ENCODE measurements at places on chromosomes 4 and X.

- no peak for DNase-seq
These were observed 102.1 kb upstream of the TENM3 start for GRCh38 chr4:182141061-182141460.

DNA sequence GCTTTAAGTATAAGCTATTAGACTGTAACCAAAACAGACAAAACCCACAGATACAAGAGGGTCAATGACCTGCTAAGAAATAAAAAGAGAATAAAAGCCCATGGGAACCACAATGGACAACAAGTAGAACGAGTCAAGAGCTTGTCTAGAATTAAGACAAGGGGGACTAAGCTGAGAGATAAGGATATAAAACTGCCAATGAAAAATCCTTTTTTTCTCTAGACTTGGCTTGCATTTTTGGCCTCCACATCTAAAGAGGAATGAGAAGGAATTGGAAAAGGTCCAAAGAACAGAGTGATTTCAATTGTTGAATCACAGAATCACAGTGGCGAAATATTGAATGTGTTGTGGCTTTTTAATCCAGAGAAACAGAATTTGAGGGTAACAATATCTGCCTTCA is 135.7 kb downstream of the QDPR start:
- no peak for DNase-seq

GRCh38 chr4:113292371-113293042 is 243.1 kb downstream of the ANK2 start:
- DNase-seq, result no peak

GRCh38 chr4:110614173-110614963 is 8.5 kb downstream of the PITX2 start:
- DNase-seq, result no peak

- peak; percentile 74 for DNase-seq
These were observed 213.1 kb upstream of the MID1 start for GRCh38 chrX:10833299-10834169.

GRCh38 chr4:141540643-141541042 is 95.7 kb upstream of the IL15 start:
- DNase-seq, result no peak

DNA sequence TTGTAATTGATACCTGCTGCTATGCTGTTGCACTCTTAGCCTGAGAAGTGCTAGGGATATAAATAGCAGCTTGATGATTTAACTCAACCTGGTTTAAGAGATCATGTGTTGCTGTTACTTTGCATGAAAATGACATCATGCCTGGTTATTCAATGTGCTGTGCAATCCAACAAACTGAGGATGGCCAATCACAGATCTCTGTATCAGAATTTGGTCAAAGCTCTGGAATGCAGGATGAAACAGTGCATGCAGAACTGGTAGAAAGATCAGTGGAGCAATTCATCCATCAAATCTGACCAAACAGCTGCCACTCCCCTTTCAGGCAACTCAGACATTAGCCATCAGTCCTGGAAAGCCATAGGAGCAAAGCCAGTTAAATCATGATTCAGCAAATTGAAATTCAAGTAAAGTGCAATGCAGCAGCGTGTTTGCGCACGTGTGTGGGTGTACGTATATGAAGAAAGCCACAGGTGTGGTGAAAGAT is 160.3 kb upstream of the RASGEF1B start:
- DNase-seq, result peak; percentile 8

GRCh38 chr4:26717332-26717731 is 133.4 kb downstream of the TBC1D19 start:
- DNase-seq, result no peak

DNA sequence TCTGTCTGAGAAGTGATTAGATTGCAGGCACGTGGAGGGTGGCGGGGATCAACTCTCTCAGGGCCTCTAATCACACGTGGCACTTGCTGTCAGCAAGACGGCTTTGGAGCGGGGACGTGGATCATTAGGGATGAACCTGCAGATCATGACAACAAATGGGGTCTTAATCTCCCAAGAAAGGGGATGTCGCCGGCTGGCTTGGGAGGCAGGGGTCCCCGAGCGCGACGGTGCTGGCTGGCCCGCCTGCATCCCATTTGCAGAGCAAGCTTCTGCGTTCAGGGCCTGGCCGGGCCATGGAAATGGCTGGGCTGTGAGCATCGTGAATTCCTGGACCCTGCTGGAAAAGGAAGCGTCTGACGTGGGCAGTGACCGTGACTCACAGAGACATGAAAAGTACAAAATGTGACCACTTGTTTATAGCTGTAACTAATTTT is 85.1 kb upstream of the SHOX start:
- DNase-seq, result no peak

DNA sequence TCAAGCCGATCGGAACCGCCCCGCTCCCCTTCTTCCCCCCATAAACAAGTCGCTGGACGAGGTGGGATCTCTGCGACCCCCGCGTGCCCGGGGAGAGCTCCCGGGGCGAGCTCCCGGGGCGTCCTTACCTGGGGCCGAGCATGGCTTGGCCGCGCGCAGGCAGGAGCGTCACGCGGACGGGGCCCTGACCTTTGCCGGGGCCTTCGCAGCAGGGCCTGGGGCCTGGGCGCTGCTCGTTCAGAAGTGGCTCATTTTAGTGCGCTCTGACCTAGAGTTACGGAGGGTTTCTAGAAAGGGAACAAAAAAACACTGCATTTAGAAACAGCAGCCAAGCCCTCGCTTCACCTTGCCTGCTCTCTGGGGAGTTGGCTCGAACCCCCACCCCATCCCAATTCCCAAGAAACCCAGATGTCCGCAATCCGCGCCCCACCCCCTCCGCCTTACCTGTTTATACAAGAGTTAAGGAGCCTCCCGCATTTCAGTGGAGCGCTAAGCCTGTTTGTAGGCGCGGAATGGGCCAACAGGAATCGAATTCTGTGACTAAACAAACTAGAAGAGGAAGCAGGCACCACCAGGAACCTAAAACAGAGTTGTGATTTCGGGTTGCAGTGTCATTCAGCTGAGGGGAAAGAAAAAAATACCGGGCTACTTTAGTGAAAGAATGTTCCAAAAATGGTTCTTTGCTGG is 814 bp upstream of the RBM47 start:
- DNase-seq, result peak; percentile 65

DNA sequence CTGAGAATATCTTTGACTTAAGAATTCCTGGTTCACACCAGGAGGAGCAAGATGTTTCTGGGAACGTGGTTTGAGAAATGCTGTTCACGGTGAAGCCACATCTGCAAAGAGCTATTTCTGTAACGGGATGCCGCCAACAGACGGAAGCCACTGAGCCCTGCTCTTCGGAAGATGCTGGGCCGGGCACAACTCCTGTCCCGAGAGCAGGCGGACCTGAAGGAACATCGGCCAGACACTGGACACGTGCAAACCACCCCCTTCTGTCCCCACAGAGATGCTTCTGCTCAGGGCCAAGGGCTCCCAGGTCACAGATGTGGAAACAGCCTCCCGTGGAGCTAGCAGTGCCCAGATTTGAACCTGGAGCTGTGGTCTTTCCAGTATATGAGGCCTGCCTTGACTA is 24.3 kb downstream of the HMX1 start:
- no peak for DNase-seq

- no peak for DNase-seq
These were observed 612.2 kb downstream of the IQCM start for GRCh38 chr4:149203256-149204001.

GRCh38 chr4:184331268-184331995 is 113.8 kb upstream of the ENPP6 start:
- no peak for DNase-seq

DNA sequence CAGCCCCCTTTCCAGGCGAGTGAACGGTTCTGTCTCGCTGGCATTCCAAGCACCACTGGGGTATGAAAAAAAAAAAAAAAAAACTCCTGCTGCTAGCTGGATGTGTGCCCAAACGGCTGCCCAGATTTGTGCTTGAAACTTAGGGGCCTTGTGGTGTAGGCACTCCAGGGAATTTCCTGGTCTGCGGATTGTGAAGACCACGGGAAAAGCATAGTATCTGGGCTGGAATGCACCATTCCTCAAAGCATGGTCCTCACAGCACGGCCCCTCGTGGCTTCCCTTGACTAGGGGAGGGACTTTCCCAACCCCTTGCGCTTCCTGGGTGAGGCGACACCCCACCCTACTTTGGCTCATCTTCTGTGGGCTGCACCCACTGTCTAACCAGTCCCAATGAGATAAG is 516.8 kb upstream of the FAM241A start:
- no peak for DNase-seq
